ENCODE measurements at places on chromosomes 7 and 10.

GRCh38 chr10:96242822-96243221 is 28.5 kb downstream of the BLNK start:
- DNase-seq: no peak

GRCh38 chr10:107653832-107654287 is 489.4 kb upstream of the SORCS1 start:
- DNase-seq: no peak

- no peak for DNase-seq
Measured at GRCh38 chr7:155788616-155789000, 23.7 kb downstream of the SHH start.

DNA sequence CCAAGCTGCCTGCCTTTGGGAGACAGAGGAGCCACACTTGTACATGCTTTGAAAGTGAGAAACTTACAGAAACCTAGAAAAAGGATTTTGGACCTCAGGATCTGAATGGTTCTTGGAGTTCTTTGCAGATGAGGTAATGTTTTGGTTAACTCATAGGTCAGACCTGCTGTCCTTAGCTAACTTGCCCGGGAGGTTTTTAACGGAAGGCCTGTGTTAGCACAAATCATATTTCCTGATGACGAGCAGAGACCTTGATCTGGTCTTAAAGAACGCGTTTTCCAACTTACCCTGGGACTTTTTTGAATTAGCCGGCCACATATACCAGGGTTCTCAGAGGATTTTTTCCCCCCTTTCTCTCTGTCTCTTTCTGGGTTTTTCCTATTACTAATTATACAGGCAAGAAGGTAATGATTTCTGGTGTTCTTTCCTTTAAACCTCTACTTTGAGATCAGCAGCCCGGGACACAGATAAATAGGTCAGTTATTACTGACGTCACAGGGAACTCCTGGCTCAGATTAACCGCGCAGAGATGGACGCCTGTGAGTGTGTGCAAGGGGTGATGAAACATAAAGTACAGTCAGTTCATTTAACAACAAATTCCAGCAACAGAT is 101.7 kb upstream of the KLF6 start:
- no peak for DNase-seq

DNA sequence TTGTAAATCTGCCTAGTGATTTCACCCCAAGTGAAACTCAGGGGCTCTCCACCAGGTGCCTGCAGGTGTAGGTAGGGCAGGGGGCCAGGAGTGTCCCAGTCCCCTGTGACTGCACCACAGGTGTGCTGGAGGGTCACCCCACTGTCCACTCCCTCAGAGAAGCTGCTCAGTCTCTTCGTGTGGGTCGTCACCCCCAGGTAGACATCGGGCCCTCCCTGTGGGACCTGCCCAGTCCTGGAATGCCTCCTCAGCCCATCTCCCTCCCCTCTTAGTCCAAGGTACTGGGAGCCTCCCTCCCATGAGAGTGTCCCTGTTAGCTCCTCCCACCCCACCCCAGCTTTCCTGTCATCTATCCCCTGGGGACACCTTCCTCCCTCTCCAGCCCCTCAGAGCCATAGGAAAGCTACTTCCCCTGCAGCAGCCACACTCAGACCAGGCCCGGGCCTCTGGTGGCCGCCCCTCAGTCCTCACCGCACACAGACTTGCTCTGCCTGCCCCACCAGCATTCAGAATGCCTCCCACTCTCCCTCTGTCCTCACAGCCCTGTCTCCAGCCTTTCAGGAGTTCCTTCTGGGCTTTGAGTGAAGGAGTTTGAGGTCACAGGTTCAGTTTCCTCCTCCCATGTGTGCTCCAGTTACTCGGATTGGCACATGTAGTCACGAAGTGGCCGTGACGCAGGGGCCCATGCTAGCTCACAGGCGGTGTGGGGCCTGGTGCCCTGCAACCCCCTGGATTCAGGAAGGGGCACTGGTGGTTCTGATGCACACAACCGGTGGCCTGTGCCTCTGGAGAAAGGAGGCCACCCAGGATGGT is 5.1 kb downstream of the ALOX5 start:
- no peak for DNase-seq

DNA sequence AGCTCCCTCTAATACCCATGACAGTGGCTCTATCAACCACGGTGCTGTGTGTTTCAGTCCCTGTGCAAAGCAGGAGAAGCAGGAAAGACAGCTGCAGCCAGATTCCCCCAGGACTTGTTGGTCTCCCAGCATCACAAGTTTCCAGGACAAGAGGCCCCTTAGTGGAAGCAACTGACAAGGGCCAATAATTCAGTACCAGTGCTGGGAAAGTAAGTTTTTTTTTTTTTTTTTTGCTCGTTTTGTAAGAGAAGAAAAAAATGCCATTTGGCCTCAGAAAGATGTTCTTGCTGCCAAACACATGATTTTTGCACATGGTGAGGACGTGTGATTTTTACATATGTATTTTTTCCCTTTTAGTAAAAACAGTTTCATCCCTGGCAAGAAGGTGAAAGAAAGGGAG is 284.2 kb upstream of the ZMIZ1 start:
- no peak for DNase-seq

- no peak for DNase-seq
Measured at GRCh38 chr10:130479146-130479545, 343.0 kb downstream of the GLRX3 start.

DNA sequence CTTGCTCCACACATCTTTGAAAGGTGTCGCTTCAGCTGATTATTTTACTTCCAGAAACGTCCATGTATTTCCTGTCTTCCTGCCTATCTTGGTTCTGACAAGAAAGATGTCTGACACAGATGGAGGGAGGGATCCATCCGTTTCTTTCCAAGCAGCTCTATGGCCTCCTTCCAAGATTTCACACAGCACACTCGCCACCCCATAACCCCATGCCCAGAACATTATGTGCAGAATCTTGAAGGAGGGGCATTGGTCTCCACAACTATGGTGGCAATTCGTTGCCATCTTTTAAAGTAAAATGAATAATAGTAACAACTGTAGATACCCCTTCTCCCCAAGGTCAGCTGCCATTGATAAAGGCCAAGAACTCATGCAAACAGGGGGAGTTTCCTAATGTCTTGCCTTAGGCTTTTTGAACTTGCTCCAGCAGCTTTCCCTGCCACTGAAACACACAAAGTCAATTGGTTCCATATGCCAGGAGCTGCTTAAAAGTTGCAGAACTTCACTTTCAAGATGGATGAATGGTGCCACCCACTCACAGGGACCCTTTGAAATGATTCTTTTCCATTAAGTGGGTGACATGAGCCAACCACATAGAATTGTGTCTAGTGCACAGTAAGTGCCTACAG is 60.0 kb downstream of the VSTM4 start:
- DNase-seq: no peak

DNA sequence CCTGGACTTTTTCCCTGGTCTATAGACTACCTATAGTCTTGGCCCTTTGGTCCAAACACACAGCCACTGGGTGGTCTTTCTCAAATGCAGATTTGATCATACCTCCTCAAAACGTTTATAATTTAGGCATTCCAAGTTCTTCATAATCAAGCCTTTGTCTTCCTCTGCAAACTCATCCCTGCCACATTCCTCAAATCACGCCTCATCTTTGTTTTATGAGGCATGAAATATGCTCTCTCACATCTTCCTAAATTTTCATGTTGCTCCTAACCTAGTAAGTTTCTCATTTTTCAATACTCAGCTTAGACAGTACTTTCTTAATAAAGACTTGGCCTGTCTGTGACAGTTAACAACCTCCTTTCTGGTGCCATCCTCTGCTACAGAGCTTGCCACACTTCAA is 10.9 kb upstream of the HERC4 start:
- no peak for DNase-seq

DNA sequence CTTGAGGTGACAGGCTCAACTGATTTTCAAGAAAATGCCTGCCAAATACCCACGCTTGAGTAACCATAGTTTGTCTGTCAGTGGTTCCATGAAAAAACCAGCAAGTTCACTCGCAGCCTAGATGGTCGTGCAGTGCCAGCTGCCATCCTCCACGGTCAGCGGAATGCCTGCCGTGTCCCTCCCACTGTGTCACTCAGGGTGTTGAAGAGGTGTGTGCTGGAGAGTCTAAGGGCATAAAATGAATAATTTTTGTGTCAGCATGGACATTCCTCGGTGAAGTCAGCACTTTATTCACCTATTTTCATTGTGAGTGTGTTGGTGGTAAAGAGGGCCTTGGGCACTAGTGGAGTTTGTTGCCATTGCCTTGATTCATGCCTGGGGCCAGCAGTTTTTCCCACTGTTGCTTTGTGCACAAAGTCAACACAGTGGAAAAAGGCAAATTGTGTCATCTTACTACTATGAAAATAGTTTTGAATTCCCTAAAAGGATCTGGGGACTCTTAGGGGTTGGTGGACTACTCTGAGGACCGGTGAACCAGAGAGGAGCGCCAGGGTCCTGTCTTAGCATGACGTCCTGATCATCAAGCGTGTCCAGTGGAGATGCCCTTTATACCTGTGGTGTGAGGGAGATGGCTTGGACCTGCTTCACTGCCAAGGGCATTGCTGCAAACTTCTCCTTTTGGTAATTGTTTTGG is 17.6 kb downstream of the MINDY4 start:
- no peak for DNase-seq

DNA sequence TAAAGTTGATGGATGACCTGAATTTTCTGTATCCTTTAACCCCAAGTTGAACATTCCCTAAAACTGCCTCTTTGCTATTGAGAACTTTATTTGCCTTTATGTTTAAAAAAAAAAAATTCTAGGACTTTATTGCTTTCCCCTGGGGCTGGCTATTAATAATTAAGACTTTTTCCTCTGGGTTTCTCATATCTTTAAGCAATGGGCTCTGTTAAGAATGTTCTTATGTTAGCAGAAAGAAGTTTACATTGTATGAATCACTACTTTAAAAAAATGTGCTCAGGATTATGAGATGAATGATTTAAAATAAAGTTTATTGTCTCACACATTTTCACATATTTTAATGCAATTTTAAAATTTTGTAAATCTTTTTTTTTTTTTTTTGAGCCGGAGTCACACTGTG is 19.5 kb downstream of the TAX1BP1 start:
- no peak for DNase-seq

DNA sequence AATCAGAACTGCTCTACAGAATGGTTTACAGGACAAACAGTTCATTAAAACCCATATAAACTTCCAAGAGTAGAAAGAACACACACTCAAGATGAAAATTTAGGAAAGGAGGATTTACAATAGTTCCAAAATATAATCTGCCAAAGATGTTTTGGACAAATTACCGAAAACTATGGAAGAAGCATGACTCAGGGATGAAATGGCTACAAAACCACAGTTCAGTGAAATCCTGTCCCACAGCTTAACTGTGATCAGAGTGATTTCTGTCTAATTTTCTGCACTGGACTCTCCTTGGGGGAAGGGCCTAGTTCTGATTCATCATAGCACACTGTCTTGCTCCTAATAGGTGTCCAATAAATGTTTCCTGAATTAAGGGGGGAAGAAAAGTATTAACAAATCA is 82.2 kb downstream of the HIPK2 start:
- DNase-seq: no peak

GRCh38 chr7:15279640-15280039 is 282.2 kb downstream of the AGMO start:
- DNase-seq: no peak

- DNase-seq: no peak
Measured at GRCh38 chr7:117769085-117769484, 104.2 kb downstream of the CTTNBP2 start.

GRCh38 chr10:17683541-17683940 is 39.6 kb downstream of the STAM start:
- DNase-seq: no peak

DNA sequence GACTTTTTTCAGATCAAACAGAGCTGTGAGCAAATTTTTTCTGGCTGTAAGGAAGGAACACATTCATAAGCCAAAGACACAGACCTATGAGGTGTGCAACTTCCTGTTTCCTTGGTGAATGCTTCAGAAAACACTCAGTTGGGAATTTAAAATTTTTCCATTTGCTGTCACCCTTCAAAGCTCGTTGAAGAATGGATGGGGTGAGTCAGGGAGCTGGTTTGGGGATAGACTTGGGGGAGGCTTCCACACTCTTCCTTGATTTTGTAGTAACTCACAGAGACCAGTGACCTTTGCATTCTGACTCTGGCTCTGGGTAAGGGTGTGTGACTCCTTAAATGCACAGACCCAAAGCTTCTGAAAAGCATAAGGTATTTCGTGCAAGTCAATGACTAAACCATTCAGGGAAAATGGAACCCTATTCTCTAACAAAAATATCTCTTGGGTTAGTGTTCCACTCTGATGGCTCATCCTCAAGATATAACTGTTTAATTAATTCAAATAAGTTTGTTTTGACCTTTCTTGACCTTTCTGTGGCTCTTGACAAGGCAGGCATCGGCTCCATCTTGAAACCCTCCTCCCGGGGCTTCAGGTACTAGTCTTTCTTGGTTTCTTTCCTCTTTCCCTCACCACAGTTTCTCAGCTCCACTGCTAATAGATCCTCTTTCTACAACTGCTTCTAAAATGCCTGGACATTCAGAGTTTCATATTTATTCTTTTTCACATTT is 227.8 kb upstream of the INHBA start:
- no peak for DNase-seq

DNA sequence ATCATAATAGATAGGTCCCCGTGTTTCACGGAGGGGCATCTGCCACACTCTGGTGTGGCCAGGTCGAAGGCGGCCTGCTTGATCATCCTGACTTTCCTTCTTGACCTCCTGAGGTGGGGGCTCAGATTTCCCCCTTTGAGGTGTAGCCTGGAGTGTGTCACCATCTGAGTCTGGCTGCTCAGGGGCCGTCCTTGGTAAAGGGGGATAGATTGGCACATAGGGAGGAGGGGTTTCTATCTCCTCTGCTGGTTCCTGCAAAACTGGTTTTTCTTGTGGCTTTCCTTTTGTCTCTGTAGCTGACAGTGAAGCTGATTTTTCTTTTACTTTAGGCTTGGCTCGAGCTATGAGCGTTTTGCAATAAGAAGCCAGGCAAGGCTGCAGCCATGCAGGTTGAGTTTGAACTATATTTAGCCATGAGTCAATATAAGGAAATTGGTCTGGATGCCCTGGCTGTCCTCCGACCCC is 7.1 kb upstream of the ZNF117 start:
- DNase-seq: no peak

GRCh38 chr7:106893591-106893990 is 28.5 kb downstream of the PIK3CG start:
- DNase-seq: no peak

- DNase-seq: no peak
Measured at GRCh38 chr10:117272195-117273076, 31.5 kb downstream of the SLC18A2 start.

- DNase-seq: no peak
Measured at GRCh38 chr7:137771679-137772078, 75.1 kb downstream of the DGKI start.

- no peak for DNase-seq
Measured at GRCh38 chr10:80760914-80761371, 223.2 kb downstream of the SH2D4B start.

- DNase-seq: no peak
Measured at GRCh38 chr10:12418725-12419261, 69.4 kb downstream of the CAMK1D start.

Data from head of caudate nucleus (tissue), 42 donors.